ENCODE measurements at places on chromosomes 6 and 20. TPM values are rescaled to one million over a fixed set of nuclear protein-coding genes. Genes with fewer than 3 reads are reported as not detected.

The CST1 gene
- 25.9 TPM for polyA plus RNA-seq

The TRIM31 gene
- polyA plus RNA-seq, result 1.4 TPM

The PPP1R16B gene
- 13.8 TPM for polyA plus RNA-seq

The HEY2 gene
- polyA plus RNA-seq, result 2.8 TPM

The RIPOR3 gene
- 23.4 TPM for polyA plus RNA-seq

The ADGRG6 gene
- 13.6 TPM for polyA plus RNA-seq

The NTSR1 gene
- 0.14 TPM for polyA plus RNA-seq

The FRK gene
- polyA plus RNA-seq, result 0.98 TPM

The OTOR gene
- polyA plus RNA-seq, result 1.1 TPM

The PKIB gene
- 7.0 TPM for polyA plus RNA-seq

The ETV7 gene
- 5.5 TPM for polyA plus RNA-seq

The SDCBP2 gene
- polyA plus RNA-seq, result 8.6 TPM

The HLA-G gene
- polyA plus RNA-seq, result 6.3 TPM
